ENCODE measurements at places on chromosomes 4 and X.
A peak's percentile ranks its signal among the peaks of the same experiment; 100 is the strongest.

DNA sequence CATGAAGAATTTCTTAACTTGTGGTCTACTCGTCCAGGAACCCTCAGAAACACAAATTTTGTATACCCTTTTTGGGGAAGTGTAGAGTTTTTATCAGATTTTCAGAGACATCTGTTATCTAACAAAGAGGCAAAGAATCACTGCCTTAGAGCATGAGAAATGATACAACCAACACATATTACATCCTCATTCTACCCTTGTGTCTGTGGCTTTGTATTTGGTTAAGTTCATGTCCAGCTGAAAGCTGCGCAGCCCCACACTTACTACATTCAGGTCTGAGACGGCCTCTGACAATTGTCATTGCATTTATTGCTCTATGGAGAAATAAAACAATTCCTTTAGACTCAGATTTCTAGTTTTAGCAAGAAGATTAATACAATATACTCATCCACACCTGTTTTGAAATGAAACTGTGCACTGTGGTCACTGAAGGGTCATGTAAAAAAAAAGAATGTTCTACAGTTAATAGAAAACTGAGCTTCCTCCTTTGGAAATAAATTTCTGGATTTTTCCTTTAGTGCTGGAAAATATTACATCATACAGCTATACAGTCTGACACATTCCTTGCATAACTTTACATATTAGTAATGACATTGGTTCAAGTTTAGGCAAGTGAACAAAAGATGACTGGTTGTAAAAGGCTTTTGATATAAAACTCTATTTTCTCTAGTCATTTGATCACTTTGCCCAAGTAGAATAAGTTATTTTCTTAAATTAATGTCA, 39.8 kb downstream of the GLRB start:
- peak; percentile 85 for DNase-seq

DNA sequence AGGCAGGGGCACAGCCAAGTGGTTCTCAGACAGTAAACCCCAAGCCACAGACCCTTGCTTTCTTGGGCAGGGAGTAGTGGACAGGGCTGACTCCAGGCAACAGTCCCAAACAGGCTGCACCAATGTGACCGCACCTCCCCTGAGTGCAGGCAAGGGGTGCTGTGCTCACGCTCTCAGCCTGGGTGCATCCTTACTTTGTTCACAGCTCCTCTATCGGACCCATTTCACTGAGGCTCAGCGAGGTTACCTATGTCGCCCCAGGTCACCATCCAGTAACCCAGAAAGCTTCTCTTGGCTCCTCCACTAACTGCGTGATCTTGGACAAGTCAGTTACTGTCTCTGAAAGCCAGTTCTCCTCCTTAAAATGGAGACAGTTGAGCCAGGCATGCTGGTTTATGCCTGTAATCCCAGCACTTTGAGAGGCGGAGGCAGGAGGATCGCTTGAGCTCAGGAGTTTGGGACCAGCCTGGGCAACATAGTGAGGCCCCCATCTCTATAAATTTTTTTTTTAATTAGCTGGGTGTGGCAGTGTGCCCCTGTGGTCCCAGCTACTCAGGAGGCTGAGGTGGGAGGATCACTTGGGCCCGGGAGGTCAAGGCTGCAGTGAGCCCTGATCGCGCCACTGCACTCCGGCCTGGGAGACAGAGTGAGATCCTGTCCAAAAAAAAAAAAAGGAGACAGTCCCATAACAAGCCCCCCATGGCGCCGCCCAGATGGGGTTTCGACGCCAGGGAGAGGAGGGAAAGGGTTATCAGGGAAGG, 823 bp upstream of the MAN2B2 start:
- DNase-seq, result no peak

DNA sequence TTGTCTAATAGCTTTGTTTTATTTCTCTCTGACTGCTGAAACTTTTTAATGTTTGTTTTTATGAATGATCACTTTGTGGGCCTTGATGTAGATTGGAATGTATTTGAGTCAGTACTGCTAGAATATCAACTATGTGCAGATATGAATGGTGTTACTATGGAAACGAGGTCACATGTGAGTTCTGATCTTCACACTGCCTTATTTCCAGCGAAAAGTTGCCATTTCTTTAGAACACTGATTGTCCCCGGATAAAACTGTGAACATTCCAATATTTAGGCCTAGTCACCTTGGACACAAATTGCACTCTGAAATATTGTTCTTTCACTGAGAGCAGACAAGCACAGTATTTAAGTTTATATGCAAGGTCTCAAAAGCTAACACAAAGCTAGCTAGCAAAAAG, 27.2 kb upstream of the MAGED1 start:
- peak; percentile 40 for DNase-seq

DNA sequence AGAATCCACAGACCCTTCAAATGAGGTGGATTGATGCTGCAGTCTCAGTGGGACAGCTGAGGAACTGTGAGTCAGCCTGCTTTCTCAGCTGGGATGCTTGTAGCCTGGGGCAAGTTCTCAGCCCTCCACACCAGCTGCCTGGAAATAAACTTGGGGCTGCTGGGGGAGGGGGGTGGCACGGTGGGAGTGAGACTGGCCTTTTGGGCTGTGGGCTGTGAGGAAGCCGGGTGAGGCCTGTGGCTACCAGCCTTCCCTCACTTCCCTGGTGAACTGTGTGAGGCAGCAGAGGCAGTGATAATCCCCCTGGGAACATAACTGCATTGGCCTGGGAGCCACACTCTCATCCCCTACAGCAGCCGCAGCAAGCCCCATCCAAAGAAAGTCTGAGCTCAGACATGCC, 114.5 kb upstream of the GUCY1A1 start:
- peak; percentile 21 for DNase-seq

DNA sequence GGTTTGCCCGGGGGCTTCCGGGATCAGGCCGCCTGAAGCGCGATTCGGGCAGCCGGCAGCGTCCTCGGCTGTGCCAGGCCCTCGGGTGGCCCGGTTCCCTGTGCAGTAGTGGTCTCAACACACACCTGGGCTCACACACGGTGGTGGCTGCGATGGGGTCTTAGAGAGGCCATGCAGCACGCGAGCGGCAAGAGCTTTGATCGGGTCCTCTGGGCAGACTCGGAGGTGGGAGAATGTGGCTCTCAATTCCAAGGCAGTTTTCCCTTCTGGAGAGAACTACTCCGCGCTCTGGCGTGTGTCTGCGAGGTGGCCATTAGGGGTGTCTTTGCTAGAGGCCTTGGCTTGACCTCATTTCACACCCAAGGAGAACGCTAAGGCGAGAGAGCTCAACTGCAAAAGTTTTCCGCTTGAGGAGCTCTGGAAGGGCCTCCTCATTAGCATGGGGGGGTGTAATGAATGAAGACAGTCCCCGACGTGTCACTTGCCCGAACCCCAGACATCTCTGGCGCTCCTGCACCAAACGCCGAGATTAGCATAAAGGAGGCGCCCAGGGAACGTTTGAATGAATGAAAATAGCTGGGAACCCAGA, 771 bp upstream of the RBPJ start:
- peak; percentile 39 for DNase-seq

DNA sequence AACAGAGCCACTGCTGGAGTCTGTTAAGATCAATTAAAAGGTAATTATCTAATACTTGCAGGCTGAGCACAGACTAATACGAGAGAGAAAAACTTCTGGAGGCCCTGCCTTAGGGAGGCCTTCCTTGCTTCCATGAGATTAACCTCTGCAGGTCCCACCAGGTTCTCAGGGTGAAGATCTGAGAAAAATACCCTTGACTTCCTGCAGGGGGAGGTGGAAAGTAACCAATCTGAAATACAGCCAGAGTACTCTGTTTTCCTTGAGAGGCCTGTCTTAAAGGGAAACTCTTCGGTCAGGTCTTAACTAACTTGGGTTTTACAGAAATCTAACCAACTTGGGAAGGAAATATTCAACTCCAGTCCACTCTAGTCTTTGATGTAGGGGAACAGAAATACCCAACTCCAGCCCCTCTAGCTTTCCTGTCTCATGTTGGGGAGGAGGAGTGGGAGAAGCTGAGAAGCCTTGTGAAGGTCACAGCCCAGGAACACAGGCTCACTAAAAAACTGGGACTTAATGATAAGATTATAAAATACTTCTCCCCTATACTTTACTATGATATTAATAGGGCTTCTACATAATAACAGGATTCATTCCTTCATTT, 77.1 kb downstream of the TBCK start:
- DNase-seq, result peak; percentile 54

DNA sequence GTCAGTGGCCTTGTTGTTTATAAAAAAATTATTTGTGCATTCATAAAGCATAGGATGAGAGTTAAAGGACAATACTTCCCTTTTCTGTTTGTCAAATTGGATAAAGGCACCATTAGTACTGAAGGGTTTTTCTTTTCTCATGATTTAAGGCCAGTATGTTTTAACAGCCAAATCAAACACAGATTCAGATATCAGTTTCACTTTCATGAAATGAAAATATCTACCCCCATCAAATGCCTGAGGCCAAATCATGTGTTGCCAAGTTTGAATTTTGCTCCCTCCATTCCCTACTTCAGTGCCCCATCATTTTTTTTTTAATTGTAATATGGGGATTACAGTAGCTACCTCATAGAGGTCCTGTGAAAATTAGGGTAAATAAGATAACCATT, 745.9 kb downstream of the RPA4 start:
- DNase-seq, result no peak

Data from fibroblast of skin of scalp (primary cell).